ENCODE measurements at places on chromosomes 1 and 21. TPM values are rescaled to one million over a fixed set of nuclear protein-coding genes. Genes with fewer than 3 reads are reported as not detected.
A peak's percentile ranks its signal among the peaks of the same experiment; 100 is the strongest.

DNA sequence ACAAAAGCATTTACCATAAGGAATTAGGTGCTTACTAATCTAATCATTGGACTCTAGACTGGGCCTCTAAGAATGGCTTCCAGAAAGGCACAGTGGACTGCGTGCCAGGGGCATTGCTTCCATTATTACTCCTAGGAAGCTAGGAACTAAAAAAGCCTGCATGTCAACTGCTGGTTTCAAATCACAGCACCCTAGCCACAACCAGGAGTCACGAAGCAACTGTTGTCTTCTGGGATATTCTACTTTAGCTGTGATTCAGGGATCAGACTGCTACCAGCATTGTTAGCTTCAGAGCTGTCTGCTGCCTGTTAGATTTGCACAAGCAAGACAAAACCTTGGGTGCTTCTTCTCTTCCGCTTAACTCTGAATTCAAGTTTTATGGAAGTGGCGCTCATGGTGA lies 38.3 kb downstream of the DNM3 start:
- no peaks in the 10 kb centered on the region for H3K36me3 ChIP-seq
- DNase-seq, result no peak
- no peak overlapping the region for H3K27ac ChIP-seq
- H3K4me1 ChIP-seq, result no peaks in the 10 kb centered on the region
- no peak overlapping the region for H3K4me3 ChIP-seq
- H3K27me3 ChIP-seq, result no peaks in the 10 kb centered on the region

GRCh38 chr1:223364685-223365382 lies 858 bp upstream of the SUSD4 start:
- no peaks in the 10 kb centered on the region for H3K36me3 ChIP-seq
- no peak overlapping the region for H3K27ac ChIP-seq
- DNase-seq, result no peak
- H3K27me3 ChIP-seq, result peaks cover 13% of the 10 kb centered on the region

DNA sequence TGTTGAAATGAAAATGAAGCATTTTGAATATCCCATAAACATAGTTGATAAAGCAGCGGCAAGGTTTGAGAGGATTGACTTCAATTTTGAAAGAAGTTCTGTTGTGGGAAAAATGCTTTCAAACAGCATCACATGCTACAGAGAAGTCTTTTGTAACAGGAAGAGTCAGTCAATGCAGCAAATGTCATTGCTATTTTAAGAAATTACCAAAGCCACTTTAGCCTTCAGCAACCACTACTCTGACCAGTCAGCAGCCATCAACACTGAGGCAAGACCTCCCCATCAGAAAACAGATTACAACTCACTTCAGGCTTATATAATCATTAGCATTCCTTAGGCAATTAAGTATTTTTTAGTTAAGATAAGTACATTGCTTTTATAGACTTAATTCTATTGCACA lies 33.8 kb upstream of the FCRL3 start:
- no peak for DNase-seq
- no peaks in the 10 kb centered on the region for H3K27me3 ChIP-seq
- H3K4me3 ChIP-seq, result no peak overlapping the region
- H3K27ac ChIP-seq, result no peak overlapping the region
- no peaks in the 10 kb centered on the region for H3K36me3 ChIP-seq

- no peak overlapping the region for H3K4me3 ChIP-seq
- peak overlapping the region; percentile 94 for H3K27ac ChIP-seq
- no peaks in the 10 kb centered on the region for H3K27me3 ChIP-seq
- no peak for DNase-seq
- H3K36me3 ChIP-seq, result no peaks in the 10 kb centered on the region
Observed at GRCh38 chr1:91736146-91736714, 149.7 kb downstream of the TGFBR3 start.

GRCh38 chr21:25039461-25040380 lies 567.6 kb downstream of the MRPL39 start:
- H3K4me3 ChIP-seq, result no peak overlapping the region
- H3K4me1 ChIP-seq, result no peaks in the 10 kb centered on the region
- no peak overlapping the region for H3K27ac ChIP-seq
- H3K36me3 ChIP-seq, result no peaks in the 10 kb centered on the region
- DNase-seq, result no peak
- no peaks in the 10 kb centered on the region for H3K27me3 ChIP-seq

DNA sequence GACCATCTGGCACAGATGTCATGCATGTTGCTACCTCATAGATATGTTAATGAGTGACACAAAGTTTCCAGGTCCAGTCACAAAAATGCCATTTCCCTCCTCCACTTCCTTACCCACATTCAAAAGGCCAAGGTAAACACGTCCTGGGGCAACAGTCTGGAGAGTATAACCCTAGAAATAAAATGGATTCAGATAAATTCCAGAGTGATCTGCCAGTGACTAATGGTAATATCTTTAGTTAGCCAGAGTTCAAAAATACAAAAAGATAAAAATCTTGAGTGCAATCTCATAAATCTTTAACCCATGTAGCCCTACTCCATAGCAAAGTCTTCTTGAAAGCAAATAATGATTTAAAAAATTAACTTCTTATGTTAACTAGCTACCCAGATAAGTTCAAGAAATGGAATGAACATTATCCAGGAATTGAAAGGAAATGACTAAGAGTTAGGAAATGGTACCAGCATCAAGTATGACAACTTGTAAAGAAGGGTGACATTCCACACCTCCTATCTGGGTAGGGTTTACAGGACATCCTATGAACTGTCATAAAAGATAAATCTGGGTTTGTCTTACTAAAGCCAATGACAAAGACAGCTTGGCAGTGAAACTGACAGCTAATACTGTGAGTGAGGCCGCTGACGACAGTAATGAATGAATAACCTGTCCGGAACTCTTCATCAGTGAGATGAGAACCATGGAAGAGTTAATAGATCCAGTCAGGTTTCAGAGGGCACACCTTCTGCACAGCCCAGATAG lies 18.1 kb downstream of the RGS2 start:
- H3K27ac ChIP-seq, result no peak overlapping the region
- no peak overlapping the region for H3K4me3 ChIP-seq
- no peaks in the 10 kb centered on the region for H3K27me3 ChIP-seq
- no peak for DNase-seq
- H3K4me1 ChIP-seq, result peaks cover 16% of the 10 kb centered on the region

GRCh38 chr1:169588785-169589485 lies 2.7 kb upstream of the F5 start:
- DNase-seq, result no peak
- no peaks in the 10 kb centered on the region for H3K36me3 ChIP-seq
- no peak overlapping the region for H3K4me3 ChIP-seq
- no peaks in the 10 kb centered on the region for H3K4me1 ChIP-seq
- H3K27me3 ChIP-seq, result no peaks in the 10 kb centered on the region
- H3K27ac ChIP-seq, result no peak overlapping the region

- no peak for DNase-seq
- H3K36me3 ChIP-seq, result no peaks in the 10 kb centered on the region
- no peaks in the 10 kb centered on the region for H3K4me1 ChIP-seq
- H3K27me3 ChIP-seq, result no peaks in the 10 kb centered on the region
Observed at GRCh38 chr1:30589083-30589482, 134.3 kb downstream of the MATN1 start.

DNA sequence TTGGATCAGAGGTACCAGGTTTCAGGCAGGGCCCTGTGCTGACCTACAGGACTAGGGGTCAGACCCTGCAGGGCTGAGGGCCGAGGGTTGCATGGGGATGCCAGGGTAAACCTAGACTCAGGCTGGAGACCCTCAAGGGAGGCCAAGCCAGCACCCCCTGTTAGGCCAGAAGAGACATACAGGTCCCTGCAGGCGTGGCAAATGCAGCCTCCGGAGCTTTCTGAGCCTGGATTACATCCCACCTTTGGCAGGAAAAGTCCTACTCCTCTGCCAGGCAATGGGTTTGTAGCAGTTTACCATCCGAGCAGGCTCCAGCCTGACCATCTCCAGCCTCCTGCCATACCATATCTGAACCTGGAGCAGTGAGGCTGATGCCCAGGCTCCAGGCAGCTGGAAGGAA lies 425.3 kb downstream of the NPHP4 start:
- no peaks in the 10 kb centered on the region for H3K36me3 ChIP-seq
- no peak overlapping the region for H3K4me3 ChIP-seq
- no peak for DNase-seq
- H3K27ac ChIP-seq, result no peak overlapping the region

- H3K4me1 ChIP-seq, result no peaks in the 10 kb centered on the region
- DNase-seq, result peak; percentile 76
- H3K36me3 ChIP-seq, result no peaks in the 10 kb centered on the region
- no peak overlapping the region for H3K27ac ChIP-seq
- no peak overlapping the region for H3K4me3 ChIP-seq
- no peaks in the 10 kb centered on the region for H3K27me3 ChIP-seq
Observed at GRCh38 chr1:160006312-160006940, 25.4 kb downstream of the PIGM start.

DNA sequence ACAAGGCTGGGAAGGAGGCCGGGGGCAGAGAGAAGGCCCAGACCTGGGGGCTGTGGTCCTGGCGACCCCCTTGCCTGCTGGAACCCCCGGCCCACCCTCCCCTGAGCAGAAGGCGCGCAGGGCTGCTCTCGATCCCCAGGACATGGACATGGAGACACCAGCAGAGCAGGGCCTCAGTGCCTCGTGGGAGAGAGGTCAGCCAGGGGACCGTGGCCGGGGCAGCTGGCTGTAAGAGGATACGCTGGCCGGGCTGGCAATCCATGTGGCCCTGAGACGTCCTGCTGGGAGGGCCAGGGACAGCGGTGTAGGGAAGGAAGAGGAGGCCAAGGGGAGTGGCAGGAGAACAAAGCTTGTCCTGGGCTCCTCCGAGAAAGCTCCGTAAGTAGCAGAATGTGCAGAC lies 132.2 kb downstream of the CASZ1 start:
- peaks cover 30% of the 10 kb centered on the region for H3K36me3 ChIP-seq
- no peaks in the 10 kb centered on the region for H3K4me1 ChIP-seq
- H3K4me3 ChIP-seq, result no peak overlapping the region
- peak overlapping the region; percentile 88 for H3K27ac ChIP-seq

DNA sequence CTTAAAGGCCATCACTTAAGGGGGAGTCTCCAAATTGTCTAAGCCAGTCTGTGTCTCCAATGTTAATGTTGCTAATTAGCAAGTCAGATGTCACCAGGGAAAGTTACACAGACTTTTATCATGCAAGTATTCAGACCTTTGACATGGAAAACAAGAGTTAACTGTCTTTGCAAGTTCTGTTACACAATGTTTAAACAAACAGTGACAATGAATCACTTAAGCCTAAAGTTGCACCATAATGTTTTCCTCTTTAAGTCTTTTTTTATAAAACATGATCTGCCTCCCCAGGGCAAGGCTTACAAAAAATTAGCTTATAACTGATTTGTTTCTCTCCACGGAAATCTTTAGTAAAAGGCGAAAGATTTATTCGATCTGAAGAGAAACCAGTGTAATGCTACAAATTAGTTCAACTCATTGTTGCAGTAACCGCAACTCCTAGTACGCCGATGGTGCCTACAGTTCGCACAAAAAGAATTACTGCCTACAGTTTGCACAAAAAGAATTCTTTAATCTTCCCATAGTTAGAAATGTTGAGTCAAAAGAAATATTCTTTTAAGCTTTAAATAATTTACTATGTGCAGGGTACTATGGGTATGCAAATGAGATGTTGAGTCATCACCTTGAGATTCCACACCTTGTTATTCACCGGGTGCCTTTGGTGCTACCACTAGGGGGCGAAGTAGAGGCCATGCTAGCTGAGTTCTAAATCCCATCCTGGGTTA lies 45.3 kb downstream of the HHAT start:
- no peaks in the 10 kb centered on the region for H3K4me1 ChIP-seq
- no peaks in the 10 kb centered on the region for H3K27me3 ChIP-seq
- no peaks in the 10 kb centered on the region for H3K36me3 ChIP-seq
- peak overlapping the region; percentile 6 for H3K27ac ChIP-seq
- H3K4me3 ChIP-seq, result no peak overlapping the region
- peak; percentile 74 for DNase-seq

- no peak for DNase-seq
- no peaks in the 10 kb centered on the region for H3K4me1 ChIP-seq
- H3K27me3 ChIP-seq, result no peaks in the 10 kb centered on the region
- H3K4me3 ChIP-seq, result no peak overlapping the region
- no peak overlapping the region for H3K27ac ChIP-seq
- H3K36me3 ChIP-seq, result no peaks in the 10 kb centered on the region
Observed at GRCh38 chr1:157033357-157033876, 12.1 kb downstream of the ARHGEF11 start.

- peak overlapping the region; percentile 69 for H3K27ac ChIP-seq
- no peaks in the 10 kb centered on the region for H3K36me3 ChIP-seq
- H3K4me3 ChIP-seq, result peak overlapping the region; percentile 43
- no peak for DNase-seq
- H3K4me1 ChIP-seq, result no peaks in the 10 kb centered on the region
Observed at GRCh38 chr1:245074232-245074747, 80.5 kb upstream of the KIF26B start.

GRCh38 chr1:170415710-170416372 lies 116.1 kb upstream of the GORAB start:
- no peak overlapping the region for H3K4me3 ChIP-seq
- DNase-seq, result no peak
- H3K4me1 ChIP-seq, result no peaks in the 10 kb centered on the region
- no peak overlapping the region for H3K27ac ChIP-seq
- no peaks in the 10 kb centered on the region for H3K36me3 ChIP-seq

DNA sequence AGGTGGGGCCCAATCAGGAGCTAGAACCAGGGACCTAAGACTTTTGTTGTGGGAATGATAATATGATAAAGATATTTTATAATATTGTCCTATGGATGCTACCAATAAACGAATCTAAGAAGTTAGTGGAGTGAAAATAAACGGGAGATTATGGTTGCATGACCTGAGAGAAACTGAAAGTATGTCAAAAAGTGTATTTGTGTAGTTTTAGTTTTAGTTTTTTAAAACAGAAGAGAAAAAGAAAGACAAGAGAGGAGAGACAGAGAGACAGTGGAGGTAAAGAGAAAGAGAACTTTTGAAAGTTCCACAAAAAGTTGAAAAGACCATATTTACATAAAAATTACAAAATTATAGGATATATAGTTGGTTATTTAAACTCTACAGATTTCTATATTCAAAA lies 64.1 kb upstream of the TMPRSS15 start:
- DNase-seq, result no peak
- no peaks in the 10 kb centered on the region for H3K36me3 ChIP-seq
- no peaks in the 10 kb centered on the region for H3K4me1 ChIP-seq
- no peaks in the 10 kb centered on the region for H3K27me3 ChIP-seq

GRCh38 chr1:205582046-205582445 lies 49.8 kb downstream of the ELK4 start:
- no peak overlapping the region for H3K27ac ChIP-seq
- no peak overlapping the region for H3K4me3 ChIP-seq
- peak; percentile 39 for DNase-seq
- no peaks in the 10 kb centered on the region for H3K36me3 ChIP-seq

The TNFRSF18 gene
- not detected for total RNA-seq

The LORICRIN gene
- total RNA-seq, result not detected

The OR2AK2 gene
- not detected for total RNA-seq

The GPR161 gene
- total RNA-seq, result 8.9 TPM

The CD48 gene
- 3.0 TPM for total RNA-seq

The ITGB2 gene
- total RNA-seq, result 14.7 TPM

The HMCN1 gene
- 6.7 TPM for total RNA-seq

The S100A16 gene
- 49.9 TPM for total RNA-seq

Measured in sigmoid colon (tissue), 7 donors.